Activated CD4-positive, alpha-beta memory T cell treated with anti-CD3 and anti-CD28 coated beads for 36 hours (primary cell): ENCODE measurements at places on chromosomes 7 and 10. TPM values are rescaled to one million over a fixed set of nuclear protein-coding genes. Genes with fewer than 3 reads are reported as not detected.

GRCh38 chr10:8502573-8502972, 448.1 kb downstream of the GATA3 start:
- no peak for DNase-seq

GRCh38 chr7:30285536-30286284, 1.3 kb downstream of the ZNRF2 start:
- DNase-seq: peak; percentile 83

DNA sequence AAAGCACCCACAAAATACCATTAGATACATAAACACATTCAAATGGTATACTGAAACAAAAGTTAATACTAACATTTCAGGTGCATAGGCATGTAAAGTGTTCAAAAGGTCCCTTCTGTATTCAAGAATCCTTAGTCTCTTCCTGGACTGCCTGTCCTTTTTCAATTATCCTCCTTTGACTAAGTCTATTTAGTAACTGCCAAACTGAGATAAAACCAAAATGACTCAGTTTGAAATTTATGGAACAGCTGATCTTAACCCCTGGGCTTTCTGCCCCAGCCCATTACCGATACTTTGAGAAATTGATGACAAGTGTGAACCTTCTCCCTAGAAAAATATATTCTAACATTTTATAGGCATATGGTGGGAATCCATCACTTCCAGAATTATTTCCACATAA, 5.4 kb downstream of the EPC1 start:
- DNase-seq: no peak

DNA sequence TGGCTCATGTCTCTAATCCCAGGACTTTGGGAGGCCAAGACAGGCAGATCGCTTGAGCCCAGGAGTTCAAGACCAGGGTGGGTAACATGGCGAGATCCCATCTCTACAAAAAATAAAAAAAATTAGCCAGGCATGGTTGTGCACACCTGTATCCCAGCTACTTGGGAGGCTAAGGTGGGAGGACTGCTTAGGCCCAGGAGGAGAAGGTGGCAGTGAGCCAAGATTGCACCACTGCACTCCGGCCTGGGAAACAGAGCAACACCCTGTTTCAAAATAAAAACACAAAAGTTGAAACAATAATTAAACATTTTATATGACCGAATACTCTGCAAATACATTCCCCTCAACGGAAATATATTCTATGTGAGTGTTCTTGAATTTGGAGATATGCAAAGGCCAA, 40.3 kb downstream of the JMJD1C start:
- no peak for DNase-seq

GRCh38 chr7:152176797-152177196, 151.3 kb downstream of the GALNT11 start:
- no peak for DNase-seq

- no peak for DNase-seq
Measured at GRCh38 chr10:75407224-75407712, 5.7 kb upstream of the ZNF503 start.

The LHFPL3 gene
- not detected for total RNA-seq

The MMP21 gene
- not detected for total RNA-seq

The CCL24 gene
- total RNA-seq: not detected

The EZH2 gene
- 102 TPM for total RNA-seq

The UCMA gene
- not detected for total RNA-seq
